ENCODE measurements at places on chromosomes 5 and 9.
A peak's percentile ranks its signal among the peaks of the same experiment; 100 is the strongest.

DNA sequence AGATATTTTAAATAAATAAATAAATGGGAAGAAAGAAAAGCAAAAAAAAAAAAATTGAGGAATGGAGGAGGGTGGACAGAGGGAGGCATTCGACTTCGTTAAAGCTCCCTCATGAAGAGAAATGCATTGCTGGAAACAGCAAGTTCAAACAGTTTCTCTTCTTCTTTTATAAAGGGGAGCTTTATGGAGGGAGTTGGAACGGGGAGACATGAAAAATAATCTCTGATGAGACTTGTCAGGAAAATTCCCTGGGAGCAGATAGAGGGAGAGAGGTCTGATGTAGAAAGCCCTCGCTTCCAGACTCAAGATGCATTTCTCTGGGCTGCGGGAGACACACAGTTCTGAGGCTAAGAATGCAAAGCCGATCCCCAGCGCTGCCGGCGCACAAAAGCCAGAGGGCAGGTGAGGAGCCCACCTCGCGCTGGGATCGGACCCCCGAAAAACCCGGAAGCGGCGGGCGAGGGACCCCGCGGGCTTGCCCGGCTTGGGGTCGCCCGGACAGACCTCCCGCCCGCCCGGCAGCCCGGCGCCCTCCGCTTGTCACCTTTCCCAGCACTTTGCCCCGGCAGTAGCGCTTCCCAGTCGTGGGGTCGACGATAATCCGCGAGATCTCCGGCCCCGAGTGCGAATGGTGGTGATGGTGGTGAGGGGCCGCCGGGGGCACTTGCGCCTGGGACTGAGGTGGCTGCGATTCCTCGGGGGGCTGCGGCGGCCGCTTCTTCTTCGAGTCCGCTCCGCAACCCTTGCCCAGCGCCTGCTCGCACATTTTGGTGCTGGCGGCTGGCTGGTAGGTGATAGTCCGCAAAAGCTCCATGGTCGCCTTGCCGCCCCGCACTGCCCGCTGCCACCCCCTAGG lies 512 bp downstream of the PLK2 start:
- no peak for DNase-seq

- no peak for DNase-seq
Measured at GRCh38 chr9:78605041-78606000, 308.4 kb downstream of the PSAT1 start.

- DNase-seq = no peak
Measured at GRCh38 chr5:8213701-8214240, 344.8 kb downstream of the MTRR start.

DNA sequence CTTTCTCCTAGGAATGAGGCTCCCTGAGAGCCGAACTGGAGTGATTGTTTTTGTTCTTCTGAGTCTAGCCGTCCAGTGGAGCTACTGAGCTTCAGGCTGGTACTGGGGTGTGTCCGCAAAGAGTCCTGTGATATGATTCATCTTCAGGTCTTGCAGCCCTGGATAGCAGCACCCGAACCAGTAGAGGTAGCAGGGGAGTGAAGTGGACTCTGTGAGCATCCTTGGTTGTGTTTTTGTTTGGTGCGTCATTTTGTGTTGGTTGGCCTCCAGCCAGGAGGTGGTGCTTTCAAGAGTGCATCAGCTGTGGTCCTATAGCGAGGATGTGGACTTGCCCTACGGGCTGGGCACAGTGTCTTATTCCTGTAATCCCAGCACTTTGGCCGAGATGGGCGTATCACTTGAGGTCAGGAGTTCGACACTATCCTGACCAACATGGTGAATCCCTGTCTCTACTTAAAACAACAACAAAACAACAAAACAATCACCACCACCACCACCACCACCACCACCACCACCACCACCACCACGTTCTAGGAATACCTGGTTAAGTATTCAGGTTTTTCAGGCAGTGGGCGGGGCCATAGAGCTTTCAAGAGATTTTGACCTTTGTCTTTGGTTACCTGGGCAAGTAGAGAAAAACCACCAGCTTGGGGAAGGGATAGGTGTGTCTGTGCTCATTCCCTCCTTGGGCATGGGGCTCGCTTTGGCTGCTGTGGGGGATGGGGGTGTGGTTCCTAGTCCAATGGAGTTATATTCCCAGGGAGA lies 154.0 kb downstream of the WDR70 start:
- DNase-seq = no peak

- no peak for DNase-seq
Measured at GRCh38 chr9:136855461-136856078, 3.4 kb downstream of the MAMDC4 start.

- DNase-seq = no peak
Measured at GRCh38 chr9:83526211-83526610, 12.0 kb downstream of the FRMD3 start.

- DNase-seq = no peak
Measured at GRCh38 chr5:35031276-35031675, 16.5 kb downstream of the AGXT2 start.

DNA sequence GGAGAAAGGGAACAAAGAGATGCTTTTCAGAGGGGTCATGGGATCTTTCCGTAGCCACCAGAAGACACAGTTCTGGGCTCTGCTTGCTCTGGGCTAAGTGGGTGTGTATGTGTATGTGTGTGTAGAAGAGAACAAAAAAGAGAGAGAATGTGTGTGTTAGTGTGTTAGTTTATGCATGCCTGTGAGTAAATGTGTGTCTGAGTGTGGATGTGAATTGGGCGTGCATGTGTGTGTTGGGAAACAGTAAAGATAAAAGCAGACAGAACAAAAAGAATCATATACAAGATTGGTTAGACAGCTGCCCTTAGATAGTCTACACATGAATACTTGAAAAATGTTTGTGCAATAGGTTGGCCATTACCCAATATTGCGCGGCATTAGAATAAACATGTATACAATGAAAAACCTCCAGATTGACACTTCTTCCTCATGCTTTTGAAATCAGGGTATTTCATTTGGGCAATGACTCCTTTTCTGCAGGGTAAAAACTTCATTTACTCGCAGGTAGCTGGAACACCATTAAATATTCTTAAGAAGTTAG lies 36.5 kb upstream of the HSPA9 start:
- DNase-seq = no peak

DNA sequence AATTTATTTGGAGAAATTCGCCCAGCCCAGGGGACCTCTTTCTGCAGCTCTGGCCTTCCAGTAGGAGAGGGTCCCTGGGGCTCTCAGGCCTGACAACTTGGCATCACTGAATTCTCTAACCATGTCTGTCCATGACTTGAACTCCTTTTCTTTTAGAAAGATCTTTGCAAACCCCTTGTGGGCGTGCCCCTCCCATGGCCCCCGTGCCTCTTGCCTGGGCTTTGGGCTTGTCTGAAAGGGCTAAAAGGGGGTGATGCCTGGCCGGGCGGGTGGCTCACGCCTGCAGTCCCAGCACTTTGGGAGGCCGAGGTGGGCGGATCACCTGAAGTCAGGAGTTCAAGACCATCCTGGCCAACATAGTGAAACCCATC lies 3.2 kb upstream of the SQSTM1 start:
- DNase-seq = no peak

GRCh38 chr5:40652441-40653220 lies 27.1 kb upstream of the PTGER4 start:
- no peak for DNase-seq

DNA sequence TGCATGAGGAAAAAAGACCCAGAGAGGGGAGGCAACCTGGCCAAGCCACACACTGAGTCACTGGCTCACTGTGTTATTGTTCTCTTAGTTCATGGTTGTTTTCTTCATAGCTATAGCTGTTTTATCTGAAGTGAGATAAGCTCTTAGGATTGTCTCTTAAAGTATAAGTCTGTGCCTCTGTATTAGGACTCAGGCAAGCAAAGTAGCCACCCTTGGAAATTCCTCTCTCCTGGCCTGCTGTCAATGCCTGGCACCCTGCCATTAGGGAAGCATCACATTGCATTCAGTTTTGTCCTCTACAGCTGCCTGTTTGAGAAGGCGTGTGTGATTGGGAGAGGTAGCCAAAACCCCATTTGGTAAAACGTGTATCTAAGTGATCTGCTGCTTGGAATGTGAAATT lies 147.4 kb upstream of the GLRA1 start:
- no peak for DNase-seq

DNA sequence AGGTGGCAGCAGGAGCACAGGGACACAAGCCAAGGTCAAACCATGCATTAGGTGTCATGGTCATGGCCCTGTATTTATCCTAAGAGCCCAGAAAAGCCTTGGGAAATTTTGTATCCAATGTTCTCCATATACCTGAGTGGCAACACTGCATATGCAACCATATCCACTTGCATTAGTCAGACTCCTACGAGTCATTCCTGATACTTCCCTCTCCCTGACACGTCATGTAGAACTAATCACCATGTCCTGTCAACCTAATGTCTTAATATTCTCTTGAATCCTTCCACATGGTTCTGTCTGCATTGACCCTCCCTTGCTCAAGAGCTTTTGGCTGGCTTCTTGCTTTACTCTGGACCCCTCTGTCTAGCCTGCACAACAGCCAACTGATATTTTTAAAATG lies 9.4 kb downstream of the SCGB3A2 start:
- no peak for DNase-seq

DNA sequence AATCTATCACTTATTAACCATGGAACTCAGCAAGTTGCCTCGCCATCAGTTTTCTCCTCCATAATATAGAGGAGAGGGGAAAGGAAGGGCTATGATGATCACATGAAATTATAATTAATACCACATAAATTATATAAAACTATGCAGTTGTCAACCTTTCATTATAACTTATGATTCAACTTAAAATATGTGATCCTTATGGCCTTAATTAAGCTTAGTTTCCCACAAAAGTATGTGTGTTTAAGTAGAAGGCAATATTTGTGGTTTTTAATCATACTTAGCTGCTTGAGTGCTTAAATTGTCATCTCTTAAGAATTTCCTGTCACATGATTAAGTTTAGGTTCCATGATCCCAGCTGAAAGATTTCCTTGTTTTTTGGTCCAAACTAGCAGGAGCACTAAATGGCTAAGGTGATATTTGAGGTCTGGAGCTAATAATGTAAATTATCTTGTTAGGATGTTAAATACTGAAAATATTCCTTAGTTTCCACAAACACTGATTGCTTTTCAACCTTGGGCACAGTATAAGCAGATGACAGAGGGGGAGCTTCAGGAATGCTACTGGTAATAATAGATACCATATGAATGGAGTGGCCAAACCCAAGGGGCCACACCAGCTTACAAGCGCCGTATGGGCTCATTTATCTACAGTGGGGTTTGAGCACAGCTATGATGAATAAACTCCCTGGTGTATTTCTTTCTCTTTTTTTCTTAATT lies 26.4 kb upstream of the F2R start:
- DNase-seq = no peak

- DNase-seq = no peak
Measured at GRCh38 chr9:119071636-119072035, 297.6 kb downstream of the BRINP1 start.

DNA sequence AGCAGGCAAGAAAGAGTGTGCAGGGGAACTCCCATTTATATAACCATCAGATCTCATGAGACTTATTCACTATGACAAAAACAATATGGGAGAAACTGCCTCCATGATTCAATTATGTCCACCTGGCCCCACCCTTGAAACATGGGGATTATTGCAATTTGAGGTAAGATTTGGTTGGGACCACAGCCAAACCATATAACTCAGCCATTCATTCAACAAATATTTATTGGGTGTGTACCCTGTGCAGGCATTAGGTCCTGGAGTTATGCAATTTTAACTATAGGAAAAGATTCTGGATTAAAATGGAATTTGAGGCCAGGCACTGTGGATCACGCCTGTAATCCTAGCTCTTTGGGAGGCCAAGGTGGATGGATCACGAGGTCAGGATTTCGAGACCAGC lies 124.2 kb upstream of the GAS1 start:
- no peak for DNase-seq

DNA sequence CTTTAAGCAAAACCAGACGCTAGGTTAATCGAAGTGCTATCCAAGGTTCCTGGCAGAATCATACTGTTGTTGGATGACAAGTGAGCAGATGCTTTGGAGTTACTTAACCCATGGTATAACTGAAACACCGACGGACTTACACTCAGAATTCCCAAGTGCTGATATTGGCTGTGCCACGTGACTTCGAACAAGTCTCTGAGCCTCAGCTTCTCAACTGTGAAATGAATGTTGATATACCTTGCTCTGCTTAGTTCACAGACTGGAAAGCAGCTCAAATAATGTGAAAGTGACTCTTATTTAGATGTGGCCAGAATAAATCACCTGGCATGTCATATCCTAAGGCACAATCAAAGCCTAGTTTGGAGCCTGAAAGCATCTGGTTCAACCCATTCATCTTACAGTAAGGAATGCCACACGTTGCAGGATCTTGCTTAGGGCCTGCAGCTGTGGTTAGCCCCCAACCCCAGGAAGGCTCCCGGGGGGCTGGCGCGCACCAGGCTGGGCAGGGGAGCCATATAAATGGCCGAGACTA lies 759 bp downstream of the GEMIN5 start:
- DNase-seq = no peak

- DNase-seq = no peak
Measured at GRCh38 chr9:29806937-29807618, 2233.8 kb upstream of the C9orf72 start.

GRCh38 chr9:24793787-24794186 lies 248.1 kb upstream of the IZUMO3 start:
- no peak for DNase-seq

DNA sequence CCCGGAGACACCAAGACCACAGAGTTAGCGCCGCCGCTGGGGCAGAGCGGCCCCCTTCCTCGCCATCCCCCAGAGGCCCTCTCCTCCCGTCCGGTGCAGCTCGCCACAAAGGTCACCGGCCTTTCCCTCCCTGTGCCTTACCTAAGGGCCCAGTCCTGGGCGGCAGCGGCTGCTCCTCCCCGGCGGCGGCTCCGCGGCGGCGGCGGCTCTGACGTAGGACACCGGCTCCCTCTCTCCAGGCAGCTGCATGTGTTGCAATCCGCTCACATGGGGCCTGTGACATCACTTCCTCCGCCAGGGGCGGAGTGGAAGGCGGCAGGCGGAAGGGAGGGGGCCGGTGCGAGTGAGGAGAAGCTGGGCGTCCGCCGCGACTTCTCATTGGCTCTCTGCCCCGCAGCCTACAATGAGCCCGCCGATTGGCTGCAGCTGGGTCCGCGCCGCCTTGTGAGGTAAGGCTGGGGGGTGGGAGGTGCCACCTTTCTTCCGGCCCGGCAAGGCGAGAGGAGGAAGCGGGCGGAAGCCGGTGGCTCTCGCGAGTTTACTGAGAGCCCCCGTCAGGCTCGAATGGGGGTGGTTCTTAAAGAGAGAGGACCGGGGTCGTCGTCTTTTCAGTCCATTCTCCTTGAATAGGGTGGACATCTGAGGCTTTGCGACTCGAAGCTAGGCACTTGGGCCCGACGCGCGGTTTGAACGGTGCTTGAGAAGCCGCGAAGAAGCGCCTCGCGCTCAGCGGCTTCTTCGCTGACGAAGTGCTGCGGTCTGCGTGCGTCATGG lies at the start of gene ETF1:
Gene ETF1, minus strand, starts transcription at position 281 of the 774 bp plus-strand sequence. CDS start 318 bp downstream, outside the sequence.
- peak; percentile 100 for DNase-seq

DNA sequence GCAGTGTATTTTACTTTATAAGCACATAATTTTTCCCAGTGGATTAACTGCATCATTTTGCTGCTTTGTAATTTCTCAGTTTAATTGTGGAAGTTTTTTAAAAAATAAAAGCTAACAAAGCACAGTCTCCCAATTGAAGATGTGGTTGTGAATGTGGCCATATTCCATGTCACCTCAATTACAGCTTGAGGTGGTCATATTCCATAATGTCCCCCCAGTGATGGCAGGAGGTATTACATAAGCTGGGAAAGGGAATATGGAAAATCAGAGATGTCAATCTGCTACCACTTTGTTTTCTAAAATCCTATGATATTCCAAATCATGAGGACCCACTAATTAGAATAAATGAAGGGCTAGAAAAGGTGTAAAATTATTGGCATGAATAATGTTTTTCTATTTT lies 1672.0 kb upstream of the CDH9 start:
- DNase-seq = no peak

GRCh38 chr5:5017827-5018577 lies 122.1 kb upstream of the ADAMTS16 start:
- DNase-seq = no peak
